ENCODE measurements at places on chromosomes 2 and 18.

DNA sequence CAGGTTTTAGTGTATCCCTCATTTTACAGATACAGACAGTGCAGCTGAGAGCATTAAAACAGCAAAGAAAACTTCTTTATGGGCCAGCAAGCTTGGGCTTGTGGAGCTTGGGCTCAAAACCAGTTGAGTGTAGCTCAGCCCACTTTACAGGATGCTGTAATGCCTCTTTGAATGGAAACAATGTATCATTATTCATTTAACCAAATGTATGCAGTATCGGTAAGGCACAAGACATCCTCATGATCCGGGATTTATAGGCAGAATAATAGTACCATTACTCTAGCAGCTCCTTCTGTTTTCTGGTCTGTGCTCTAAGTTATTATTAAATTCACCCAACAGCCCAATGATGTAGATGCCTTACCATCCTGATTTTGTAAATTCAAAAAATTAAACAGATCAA, 575.1 kb upstream of the CDH7 start:
- no peak for DNase-seq

GRCh38 chr18:21762181-21762772, 21.7 kb downstream of the MIB1 start:
- DNase-seq = no peak

DNA sequence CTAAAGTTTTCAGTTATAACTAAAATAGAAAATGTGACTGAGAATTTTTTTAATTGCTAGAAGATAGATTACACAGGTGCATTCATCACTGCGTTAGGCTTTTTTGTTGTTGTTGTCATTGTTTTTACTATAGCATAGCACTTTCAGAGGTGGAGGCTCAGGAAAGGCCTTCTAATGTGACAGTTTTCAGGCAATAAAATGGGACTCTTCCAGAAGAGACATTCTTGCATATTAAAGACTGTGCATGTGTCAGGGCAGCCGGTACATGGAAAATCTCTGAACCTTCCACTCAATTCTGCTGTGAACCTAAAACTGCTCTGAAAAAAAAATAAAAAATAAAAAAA, 175.2 kb downstream of the METTL4 start:
- no peak for DNase-seq

- DNase-seq = no peak
These were observed 197.4 kb downstream of the NBAS start for GRCh38 chr2:15363734-15364133.

DNA sequence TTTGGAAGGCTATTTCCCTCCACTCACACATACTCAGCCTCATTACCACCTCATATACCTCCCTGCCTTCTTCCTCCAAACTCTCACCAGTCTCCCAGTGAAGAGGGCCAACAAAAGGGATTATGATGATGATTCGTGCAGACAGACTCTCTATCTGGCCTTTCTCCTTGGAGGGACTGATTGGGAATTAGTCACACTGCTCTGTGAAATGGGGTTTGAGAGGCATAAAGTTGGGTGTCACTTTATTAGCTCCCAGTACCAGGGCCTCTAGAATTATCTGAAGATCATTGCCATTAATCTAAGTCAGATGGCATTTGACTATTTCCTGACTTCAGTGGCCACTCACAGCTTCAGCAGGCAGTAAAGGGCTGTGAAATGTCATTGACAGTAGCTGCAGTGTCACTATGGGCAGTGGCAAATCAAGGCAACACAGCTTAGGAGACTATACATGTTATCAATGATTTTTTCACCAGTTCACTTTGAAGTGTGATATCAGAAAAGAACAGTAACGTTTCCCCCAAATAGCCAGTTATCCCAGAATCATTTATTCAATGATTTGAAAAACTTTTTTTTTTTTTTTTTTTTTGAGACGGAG, 17.4 kb downstream of the CNRIP1 start:
- DNase-seq = no peak

DNA sequence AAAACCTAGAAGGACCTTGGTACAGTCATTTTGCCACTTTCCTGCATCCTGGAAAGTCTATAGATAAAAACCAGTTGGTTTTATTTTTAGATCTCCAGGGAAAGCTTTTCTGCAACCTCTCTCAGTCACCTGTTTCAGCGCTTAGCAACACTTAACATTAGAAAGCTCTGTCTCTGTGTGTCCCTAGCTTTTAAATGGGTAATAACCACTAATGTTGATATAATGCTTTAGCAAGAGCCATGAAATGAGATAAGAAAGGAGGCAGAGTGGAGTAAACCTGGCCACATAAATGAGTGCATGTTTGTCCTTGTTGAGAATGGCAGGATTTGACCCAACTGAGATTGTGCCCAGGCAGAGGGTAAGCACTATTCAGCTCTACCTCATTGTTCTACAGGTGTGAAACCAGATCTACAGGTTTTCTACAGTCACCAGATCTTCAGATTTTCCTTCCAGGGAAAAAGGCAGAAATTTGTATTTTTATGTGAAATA, 44.8 kb downstream of the MARCHF4 start:
- DNase-seq = no peak

DNA sequence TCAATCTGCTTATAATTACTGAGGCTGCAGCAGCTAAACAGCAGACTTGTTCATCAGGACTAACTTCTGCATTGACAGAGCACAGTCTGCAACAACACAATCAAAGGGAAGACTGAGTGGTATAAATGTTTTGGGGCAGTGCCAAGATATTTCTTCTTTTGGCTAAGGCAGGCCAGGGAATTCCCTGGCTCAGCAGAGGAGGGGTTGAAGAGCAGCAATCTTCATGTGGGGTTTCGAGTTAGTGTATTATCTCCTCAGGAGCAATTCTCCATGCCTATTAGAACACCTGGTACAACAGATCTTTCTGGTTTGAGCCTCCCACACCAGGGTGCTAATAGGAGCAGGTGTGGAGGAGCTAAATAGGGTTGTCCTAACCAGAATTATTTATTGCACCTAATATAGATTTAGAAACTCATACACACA, 103.0 kb upstream of the STK17B start:
- DNase-seq = no peak

DNA sequence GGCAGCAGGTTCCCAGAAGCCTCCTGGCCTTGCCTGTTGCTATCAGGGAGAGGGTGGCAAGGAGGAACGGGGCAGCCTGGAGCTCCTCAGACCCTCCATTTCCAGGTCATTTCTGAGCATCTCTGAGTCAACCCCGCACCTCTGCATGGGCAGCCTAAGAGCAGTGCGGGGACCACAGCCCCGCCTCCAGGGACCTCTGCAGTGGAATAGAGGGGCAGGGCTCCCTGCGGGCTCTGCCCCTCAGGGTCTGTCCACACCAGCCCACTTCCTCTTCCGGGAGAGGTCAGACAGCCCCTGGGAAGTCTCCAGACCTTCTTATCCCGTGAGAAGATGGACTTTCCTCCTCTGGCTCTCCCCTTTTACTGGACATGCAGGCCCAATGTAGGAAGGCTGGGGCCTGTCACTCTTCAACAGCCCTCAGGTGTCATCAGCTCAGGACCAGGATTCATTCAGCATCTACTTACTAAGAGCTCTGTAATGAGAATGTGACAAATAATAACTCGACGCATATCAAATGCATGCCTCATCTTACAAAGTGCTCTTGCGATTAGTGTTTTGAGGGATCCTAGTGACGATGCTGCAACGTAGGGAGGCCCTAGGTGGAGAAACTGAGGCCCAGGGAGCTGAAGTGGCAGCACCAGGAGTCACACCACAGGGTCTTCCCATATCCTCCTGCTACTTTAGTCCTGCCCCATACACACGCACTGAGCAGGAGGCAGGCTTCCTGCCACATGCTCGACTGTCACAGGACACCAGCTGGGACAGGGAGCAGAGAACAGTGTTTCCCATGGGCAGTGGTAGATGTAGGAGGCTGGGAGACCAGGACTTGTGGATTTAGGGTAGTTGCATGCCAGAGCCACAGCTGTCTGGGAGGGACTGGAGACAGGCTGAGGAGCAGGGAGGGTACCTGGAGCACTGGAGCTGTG, 28.0 kb downstream of the SH2D6 start:
- DNase-seq = no peak

- no peak for DNase-seq
These were observed 58.5 kb downstream of the ATIC start for GRCh38 chr2:215370112-215370965.

GRCh38 chr2:81324046-81324445, 1019.5 kb upstream of the LRRTM1 start:
- no peak for DNase-seq

- no peak for DNase-seq
These were observed 15.0 kb downstream of the PRKAG3 start for GRCh38 chr2:218816561-218817011.

DNA sequence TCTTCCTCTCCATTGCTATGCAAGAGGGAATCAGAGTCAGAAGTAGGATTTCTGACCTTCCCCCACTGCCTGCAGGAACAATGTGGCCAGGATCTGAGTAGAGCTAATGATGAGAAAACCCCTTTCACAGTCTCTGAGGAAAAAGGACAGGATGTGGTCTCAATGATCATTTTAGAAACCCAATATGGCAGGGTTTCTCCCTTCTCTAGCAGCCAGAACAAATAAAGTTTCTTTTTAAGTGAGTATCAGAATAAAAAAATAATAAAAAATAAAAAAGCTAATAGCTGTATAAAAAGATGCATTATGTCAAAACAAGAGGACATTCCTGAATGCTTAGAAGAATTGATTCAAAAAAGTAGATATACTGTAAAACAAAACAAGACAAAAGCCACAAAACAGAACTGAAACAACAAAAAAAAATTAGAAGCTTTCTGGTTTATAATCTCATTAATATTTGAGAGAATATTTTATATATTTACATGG, 1124.9 kb upstream of the ZEB2 start:
- DNase-seq = no peak

- no peak for DNase-seq
These were observed 43.6 kb upstream of the TCF7L1 start for GRCh38 chr2:85089585-85089984.
